ENCODE measurements at places on chromosomes 6 and 20.
A peak's percentile ranks its signal among the peaks of the same experiment; 100 is the strongest.

DNA sequence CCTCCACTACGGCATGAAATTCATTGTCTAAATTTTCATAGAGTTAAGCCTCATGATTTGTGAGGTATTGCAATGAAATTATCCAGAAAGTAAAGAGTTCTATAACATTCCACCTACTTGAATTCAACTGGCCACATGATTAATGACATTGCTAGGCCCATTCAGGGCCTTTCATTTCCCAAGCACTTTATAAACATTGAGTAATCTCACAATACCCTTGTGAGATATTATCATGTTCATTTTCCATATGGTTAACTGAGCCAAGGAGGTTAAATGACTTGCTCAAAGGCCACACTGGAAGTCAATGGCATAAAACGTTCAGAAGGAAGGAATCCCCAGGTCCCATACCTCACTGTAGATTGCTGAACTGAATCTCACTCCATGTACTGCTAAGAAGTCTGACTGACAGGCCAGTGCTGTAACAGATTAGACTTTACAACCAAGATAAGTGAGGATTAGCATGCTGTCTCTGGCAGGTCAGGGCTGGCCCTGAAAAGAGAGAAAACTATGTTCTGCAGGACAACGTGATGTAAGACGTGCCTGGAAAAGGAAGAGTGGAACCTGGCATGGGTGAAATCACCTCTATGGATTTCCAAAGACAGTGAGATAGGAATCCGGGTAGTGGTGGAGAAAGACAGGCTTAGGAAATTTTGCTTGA lies 75.9 kb upstream of the SPACA1 start:
- DNase-seq, result no peak

DNA sequence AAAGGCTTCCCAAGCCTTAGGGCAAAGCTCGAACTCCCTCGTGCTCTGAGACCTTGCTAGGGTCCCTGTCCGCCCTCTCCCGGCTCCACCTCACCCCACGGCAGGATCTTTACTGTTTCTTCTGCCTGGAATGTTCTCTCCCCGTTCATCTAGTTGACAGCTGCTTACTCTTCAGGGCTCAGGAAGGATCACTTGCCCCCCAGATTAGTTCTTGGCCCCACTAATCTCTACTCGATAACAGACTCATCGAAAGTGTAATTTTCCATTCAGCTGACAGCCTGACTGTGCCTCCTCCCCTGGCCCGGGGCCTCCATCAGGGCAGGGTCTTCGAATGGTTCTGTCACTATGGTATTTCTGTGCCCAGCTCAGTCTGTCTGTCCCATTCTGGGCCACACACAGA lies 3.1 kb downstream of the MAP1LC3A start:
- DNase-seq, result no peak

DNA sequence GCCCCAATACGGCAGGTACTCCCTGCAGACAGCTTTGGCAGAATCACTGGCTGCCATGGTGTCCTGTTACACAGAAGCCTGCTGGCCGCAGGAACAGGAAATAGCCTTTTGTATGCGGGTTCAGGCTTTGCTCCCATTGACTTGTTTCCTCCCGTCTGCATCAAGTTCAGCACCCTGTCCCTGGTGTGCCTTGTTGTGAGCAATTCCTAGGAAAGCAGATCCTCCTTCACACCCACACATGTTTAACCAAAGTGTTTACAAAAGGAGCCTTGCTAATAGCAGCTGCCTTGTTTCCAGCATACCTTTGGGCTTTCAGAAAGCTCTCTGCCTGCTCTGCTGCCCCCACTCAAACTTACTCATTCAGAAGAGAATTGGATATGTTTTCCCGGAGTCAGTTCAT lies 127.2 kb upstream of the SUPT3H start:
- no peak for DNase-seq

- no peak for DNase-seq
These were observed 2.4 kb downstream of the KLC4 start for GRCh38 chr6:43061861-43062260.

GRCh38 chr6:16759181-16759645 lies 2.0 kb downstream of the ATXN1 start:
- DNase-seq, result no peak

DNA sequence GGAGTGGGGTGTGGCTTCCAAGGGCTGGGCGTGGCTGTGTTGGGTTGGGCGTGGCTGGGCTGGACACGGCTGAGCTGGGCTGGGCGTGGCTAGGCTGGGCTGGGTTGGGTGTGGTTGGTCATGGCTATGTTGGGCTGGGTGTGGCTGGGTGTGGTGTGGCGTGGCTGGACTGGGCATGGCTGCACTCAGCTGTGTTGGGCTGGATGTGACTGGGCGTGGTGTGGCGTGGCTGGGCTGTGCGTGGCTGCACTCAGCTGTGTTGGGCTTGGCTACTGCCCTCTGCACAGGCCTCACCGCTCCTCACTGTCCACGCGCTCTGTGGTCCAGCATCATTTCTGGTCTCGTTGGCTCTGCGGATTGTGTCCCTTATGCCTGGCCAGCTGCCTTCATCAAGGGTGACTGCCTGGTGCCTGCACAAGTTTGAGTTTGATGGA lies 43.5 kb upstream of the SLCO4A1 start:
- no peak for DNase-seq

- no peak for DNase-seq
These were observed 9.2 kb upstream of the RPS21 start for GRCh38 chr20:62377615-62378178.

DNA sequence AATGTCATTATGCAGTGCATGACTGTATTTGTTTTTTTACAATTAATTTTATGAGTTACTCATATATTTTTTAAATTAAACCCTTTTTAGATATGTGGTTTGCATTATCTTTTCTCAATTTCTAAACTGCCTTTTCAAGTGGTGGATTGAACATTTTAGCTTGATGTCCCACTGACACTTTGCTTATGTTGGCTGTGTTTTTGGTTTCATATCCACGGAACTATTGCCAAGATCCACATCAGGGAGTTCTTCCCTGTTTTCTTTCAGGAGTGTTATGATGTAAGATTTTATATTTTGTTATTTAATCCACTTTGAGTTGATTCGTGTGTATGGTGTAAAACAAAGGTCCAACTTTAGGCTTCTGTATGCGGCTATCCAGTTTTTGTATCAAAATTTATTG lies 1144.9 kb upstream of the EYS start:
- no peak for DNase-seq

- DNase-seq, result no peak
These were observed 30.7 kb downstream of the CDK19 start for GRCh38 chr6:110784610-110784979.

- peak; percentile 56 for DNase-seq
These were observed 31.6 kb upstream of the NOTCH4 start for GRCh38 chr6:32255199-32256153.

DNA sequence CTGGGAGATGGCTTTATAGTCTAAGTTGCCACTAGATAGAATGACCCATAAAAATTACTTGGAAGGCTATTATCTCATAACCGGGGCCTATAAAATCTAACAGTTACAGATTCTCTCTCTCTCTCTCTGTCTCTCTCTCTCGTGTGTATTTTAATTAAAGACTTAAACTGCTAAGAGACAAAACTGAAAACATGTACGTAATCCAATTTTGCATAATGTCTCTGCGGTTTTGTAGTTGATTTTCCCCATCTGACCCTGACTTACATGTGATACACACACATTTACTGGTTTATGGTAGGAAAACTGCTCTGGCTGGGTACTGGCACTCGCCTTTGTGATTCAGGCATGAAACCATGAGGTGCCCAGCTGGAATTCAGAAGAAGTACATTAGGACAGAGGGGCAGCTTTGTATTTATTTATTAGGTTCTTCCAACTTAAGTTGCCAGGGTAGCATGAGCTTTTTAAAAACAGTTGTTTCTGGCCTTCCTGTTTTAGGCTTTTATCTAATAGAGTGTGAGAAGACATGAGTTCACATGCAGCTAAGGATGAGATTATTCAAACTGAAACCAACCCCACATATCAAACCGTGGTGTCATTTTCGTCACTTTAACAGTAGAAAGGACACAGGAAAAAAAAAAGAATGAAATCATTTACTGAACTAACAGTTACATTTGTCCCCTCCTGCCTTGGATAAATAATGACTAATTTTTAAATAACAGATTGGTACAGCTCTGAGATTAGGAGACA lies 182.5 kb downstream of the GMPR start:
- no peak for DNase-seq

DNA sequence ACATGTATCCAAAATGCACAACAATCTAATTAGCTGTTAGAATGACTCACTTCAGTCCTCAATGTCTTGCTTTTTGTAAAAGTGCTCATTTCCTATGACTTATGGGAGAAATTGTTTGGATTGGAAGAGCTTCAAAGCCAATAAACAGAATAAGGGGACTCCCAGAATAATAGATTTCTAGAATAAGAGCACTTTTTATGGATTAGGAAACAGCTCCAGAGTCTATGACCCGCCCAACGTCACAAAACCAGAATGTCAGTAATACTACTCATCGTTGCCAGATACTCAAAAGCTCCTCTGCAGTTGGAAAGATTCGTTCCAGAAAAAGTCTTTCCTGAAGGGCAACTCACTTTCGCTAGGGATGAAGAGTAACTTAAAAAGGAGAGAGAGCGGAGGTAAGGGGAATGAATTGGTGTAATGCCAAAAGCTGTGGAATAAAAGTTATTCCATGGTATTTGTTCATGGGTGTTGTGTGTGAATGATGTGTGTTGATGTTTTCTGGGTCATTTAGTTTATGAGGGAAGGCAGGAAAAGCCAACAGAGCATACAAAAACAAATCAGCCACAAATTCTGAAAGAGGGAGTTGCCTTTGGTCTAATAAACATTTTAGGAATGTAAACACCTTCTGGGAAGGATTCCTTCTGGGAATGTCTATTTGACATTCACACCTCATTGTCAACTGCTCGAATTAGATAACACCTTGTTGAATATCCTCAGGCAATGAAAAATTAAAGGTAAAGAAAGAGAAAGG lies 64.6 kb downstream of the SYNE1 start:
- no peak for DNase-seq

GRCh38 chr6:27547157-27548075 lies 74.5 kb upstream of the ZNF184 start:
- peak; percentile 44 for DNase-seq

GRCh38 chr6:158048589-158048988 lies 66.9 kb downstream of the SYNJ2 start:
- DNase-seq, result no peak

DNA sequence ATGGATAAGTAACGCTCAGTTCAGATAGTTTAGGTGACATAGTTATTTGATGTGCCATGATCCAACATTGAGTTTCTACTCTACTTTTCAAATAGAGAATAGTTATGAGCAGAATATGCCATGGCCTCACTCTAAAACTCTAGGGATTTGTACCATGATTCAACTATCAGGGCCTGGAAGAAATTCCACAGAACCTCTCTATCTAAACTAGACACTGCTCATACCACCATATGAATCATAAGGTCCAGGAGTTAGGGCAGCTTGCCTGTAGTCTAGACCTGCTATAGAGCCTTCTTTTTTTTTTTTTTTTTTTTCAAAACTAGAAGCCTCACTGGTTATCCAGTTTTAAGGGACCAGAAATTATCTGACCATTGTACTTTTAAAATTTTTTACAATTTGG lies 571.8 kb upstream of the IMPG1 start:
- DNase-seq, result no peak

- no peak for DNase-seq
These were observed 151.8 kb downstream of the ZFP64 start for GRCh38 chr20:52039790-52040189.

DNA sequence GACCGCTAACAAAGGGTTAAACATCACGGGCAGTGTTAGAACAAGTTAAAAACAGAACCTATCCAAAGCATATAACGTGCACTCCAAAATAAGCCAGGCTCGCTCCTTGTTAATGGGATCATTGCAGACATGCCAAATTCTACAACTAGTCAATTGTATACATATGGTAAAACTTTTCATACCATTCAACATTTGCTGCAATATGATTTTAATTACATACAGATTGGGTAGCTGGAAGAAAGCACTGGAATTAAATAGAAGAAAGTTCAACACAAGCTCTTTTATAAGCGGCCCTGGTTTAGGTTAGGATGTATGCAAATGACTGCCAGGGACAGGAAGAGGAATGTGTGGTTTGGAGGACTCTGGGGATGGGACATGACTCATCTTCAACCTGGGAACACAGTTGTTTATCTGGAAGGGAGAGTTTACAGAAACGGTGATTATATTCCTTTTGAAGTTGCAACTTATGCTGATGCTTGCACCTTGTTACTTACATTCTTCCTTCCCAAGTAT lies 62.5 kb upstream of the TIAM2 start:
- DNase-seq, result no peak

DNA sequence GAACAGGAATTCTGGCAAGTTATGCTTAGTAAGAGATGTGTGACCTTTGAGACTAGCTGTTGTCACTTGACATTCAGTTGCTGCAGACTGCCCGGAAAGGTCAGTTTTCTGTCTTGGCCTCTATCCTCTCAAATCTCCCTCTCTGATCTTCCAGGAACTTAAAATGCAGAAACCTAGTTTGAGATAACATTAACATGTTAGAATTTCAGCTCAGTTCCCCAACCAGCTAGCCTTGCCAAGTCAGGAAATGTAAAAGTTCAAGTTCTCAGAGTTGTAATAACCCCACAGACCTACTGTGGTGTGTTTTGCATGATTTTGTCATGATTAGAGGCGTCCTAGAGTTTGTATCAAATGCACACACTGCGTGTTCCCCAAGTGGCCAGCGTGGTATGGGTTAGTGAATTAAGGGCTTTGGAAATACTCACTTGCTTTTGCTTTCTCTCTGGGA lies 46.6 kb downstream of the DUSP22 start:
- DNase-seq, result no peak

DNA sequence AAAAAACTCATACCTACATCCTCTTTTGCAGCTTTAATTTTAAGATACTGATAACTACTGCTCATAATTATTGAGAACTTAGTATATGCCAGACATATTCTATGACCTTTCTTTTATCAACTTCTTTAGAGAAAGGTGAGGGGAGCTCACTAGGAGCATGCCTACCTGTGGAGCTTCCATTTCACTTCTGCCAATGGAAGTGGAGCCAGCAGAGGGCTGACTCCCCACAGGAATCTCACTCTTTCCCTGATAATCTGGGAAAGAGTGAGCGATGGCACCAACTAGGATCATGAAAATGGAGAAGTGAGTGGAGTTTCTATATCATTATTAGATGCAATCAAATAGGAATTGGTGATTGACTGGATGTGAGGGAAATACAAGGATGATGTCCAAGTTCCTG lies 484.9 kb downstream of the LMBRD1 start:
- DNase-seq, result no peak

DNA sequence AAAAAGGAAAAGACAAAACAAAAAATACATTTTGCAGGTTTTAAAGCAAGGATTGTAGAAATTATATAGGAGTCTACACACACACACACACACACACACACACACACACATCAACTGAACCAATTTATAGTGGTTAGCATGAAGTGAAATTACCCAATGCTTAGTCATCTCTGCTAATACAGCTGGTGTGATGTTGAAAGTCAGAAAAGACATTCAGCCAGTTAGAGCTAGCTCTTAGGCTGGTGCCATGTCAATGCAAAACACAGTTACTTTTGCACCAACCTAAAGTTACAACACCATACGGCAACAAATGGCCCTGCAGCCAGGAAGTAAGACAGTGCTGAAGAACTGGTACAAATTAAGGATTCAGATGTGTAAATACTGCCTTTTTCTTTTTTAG lies 15.2 kb downstream of the FAM210B start:
- DNase-seq, result no peak
